HL-60 (cell line): ENCODE measurements at places on chromosomes 7 and 10.

DNA sequence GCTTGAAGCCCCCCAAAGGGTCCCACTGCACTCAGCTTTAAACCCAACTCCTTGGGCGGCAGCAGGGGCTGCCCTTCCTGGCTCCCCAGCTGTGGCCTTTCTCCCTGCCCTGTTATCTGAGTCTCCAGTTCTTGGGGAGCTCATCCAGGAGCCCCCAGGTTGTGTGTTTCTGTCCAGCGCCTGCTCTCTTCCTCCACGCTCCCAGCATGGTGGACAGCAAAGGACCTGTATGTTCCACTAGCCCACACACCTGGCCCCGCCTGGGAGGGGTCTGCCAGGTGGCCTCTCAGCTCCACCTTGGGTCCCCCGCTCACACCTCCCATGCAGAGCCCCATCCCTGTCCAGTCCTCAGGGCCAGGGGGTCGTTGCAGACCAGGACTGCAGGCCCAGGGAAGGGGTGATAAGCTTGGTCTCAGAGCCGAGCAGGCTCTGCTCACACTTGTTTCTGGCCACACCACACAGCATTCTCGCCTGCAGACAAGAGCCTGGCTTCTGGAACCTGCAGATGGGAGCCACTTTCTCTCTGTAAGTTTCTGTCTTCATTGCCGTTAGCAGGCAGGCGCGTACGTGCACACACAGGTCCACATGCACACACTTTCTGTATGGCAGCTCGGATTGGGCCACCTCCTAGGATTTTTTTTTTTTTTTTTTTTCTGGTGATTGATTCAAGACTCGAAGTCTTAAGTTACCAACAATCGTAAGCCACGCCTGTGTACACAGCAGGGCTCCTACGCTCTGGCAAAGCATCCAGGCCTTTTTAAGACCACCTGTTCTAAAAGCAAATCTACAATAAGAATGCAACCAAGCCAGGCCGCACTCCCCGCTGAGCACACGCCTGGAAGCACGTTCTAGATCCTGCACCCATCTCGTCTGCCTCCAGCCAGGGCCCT is 104.6 kb downstream of the CYTH3 start:
- no peak for DNase-seq

DNA sequence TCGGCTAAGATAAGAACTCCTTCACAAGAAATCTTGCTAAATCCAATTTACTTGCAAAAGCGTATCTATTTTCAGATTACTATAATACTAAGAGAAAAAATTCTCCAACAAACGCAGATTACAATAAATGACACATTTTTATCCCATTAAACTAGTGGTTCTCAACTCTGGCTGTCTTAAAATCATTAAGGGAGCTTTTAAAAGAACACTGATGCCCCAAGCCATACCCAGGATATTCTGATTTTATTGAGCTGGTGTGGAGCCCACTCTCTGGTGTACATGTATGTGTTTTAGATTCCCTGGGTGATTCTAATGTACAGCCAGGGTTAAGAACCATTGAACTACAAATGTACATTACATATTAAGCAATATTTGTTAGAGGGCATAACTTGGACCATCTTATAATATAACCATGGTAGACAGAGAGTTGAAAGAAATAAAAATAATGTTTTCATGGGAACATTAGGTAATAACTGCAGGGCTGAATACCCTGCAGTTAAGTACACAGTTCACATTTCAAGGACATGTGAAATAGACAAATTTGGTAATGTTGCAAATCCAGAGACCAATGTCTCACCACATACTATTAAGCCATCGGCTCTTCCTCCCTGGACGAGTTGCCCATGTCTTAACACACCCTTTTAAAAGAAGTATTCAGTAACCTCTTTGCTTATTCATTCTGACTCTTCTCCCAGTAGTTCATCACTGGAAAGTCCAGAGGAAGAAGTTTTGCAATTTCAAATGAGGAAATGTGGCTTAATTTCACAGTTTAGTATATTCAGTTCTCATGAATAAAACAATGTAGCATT is 6.2 kb downstream of the GSAP start:
- DNase-seq = peak; percentile 97

GRCh38 chr7:111240371-111240770 is 149.4 kb downstream of the LRRN3 start:
- DNase-seq = no peak

DNA sequence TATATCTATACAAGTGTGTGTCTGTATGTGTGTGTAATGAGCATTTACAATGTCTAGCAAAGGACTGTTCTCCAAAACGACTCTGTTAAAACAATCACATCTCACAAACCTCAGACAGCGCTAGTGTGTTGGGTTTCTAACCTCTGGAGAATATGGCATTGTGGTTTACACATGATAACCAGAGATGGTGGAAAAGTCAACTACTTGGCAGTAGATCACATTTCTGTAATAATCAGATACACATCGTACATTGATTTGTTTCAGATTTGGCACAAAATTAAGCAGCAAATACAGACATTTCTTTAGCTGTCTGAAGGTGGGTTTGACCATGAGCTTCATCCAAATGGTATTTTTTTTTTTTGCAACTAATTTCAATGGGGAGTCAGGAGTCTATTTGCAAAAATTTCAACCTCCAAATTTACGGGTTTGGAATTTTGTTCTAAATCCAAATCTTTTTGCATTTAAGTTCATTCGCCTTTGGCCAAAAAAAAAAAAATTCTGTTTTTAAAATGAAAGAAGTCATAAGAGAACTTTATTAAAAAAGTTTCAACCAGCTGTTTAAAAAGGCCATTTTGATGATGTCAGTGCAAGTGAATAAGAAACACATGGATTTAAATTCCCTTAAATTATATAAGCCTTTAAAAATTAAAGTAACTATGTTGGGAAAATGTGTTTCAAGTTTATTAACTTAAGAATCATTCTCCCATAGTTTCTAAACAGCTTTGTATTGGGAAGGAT is 127.8 kb downstream of the TMEM26 start:
- no peak for DNase-seq
